ENCODE measurements at places on chromosomes 1 and 21. TPM values are rescaled to one million over a fixed set of nuclear protein-coding genes. Genes with fewer than 3 reads are reported as not detected.

The ATP5PF gene
- polyA plus RNA-seq, result 150 TPM

The SPOCD1 gene
- 0.52 TPM for polyA plus RNA-seq

The BMP8A gene
- polyA plus RNA-seq, result 0.71 TPM

The LCE1E gene
- polyA plus RNA-seq, result not detected

The CEP170 gene
- 68.8 TPM for polyA plus RNA-seq

- no peak for DNase-seq
These were observed 33.0 kb upstream of the VN1R5 start for GRCh38 chr1:247222840-247223239.

- no peak for DNase-seq
These were observed 14.4 kb upstream of the CD101 start for GRCh38 chr1:116987256-116987555.

- no peak for DNase-seq
These were observed 6.7 kb downstream of the HSF2BP start for GRCh38 chr21:43652616-43653015.

- DNase-seq, result peak; percentile 51
These were observed 39.8 kb downstream of the FOXD2 start for GRCh38 chr1:47477595-47478080.

DNA sequence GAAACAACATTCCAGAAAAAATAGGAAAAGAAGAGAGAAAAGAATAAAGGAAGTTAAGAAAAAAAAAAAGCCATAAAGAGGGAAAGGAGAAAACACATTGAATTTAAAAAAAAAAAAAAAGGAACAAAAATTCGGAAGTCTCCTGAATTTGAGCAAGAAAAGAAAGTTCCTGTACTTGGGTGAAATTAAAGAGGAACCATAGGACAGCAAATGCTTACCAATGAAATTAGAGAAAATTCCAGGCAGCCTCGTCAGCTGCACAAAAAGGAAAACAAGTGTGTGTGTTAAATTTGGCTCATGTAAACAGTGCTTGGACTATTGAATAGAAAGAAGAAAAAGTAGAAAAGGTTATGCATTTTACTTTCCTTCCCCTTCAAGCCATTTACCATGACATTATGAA lies 4.9 kb downstream of the IL12RB2 start:
- no peak for DNase-seq

DNA sequence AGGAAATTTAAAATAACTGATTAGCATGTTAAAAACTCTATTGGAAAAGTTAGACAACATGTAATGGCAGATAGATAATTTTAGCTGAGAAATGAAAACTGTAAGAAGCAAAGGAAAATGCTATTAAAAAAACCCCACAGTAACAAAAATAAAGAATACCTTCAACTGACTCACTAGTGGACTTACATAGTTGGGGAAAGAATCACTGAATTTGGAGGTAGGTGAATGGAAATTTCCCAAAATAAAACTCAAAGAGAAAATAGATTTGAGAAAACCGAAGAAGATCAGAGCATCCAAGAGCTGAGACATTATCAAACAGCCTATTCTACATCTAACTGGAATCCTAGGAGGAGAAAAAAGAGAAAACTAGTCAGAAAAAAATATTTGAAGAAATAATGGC lies 34.7 kb downstream of the PDE4B start:
- DNase-seq, result no peak

DNA sequence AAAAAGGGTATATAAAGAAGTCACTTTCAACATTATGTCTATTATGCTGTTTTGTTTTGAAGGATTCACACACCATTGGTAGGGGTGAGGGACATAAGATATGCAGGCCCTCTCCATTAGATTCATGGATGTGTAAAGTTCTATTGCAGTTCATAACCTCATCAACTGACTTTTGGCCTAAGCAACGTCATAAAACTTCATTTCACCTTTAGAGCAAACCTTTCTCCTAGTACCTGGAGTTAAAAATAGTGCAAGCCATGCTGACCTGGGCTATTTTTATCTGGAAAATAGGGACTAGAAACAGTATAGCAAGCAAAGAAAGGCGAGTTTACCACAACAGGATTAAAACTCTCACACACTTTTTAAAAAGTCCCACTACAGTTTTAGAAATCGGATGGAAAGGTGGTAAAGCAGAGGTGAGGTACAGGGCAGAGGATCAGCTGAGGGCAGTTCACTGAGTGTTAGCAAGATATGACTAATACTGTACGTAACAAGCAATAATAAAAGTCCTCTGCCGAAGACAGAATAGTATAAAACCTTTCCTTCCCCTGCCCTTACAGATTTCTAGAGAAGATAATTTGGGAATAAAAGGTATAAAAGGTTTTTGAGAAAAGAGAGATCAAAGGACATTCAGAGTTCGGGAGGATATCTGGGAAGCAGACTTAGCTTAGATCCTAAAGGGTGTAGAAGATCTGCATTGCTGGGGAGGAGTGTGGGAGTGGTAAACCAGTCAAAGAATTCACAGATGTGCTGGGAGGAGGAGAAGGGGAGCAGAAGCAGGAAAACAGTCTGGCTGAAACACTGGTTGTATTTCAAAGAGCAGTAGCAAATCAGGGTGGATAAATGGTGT lies 14.3 kb downstream of the EGLN1 start:
- no peak for DNase-seq

GRCh38 chr1:204128464-204128963 lies 23.3 kb downstream of the ETNK2 start:
- no peak for DNase-seq

DNA sequence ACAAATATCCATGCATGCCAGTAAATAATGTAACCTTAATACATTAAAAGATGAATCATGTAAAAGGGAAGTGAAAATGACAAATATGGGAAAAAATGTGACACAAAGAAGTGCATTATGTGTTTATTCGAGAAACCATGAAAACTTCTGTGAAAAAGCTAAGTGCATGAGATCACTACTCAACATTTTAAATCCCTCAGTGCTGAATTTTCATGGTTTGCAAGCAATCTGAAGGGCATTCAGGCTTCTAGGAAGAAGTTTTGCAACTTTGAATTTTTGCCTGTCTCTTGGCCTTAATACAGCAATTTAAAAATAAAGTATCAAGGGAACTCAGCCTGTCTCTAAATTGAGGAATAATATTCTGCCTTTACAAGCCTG lies 78.2 kb downstream of the MAP3K7CL start:
- DNase-seq, result no peak

DNA sequence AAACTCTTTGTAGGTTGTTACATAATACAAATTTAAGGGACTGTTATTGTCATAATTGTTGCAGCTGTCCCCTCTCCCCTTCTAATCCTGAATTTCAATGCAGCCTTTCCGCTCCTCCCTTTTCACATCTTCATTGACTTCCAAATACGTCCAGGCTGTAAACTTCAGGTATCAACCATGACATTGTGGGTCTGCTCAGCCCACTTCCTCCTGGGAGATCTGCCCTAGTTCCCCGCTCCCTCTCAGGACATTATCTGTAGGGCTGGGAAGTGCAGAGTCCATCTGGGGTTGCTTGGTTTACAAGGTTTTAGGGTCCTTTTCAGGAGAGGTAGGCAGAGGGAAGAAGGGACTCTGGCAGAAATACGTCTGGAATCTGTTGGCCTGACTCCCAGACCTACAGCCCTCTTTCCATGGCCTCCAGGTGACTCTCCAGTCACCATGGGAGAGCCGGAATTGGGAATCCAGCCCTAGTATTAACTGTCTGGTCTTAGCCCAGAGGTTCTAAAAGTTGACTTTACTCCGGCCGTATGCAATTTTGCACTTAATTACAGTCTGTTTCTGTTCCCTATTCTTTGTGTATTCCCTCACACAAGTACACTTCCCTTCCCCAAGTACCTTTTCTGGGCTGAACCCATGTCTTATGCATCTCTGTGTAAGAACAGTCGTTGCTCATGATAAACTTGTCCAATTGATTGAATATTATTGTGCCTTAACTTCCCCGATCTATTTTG lies 4.7 kb upstream of the DENND2D start:
- no peak for DNase-seq

DNA sequence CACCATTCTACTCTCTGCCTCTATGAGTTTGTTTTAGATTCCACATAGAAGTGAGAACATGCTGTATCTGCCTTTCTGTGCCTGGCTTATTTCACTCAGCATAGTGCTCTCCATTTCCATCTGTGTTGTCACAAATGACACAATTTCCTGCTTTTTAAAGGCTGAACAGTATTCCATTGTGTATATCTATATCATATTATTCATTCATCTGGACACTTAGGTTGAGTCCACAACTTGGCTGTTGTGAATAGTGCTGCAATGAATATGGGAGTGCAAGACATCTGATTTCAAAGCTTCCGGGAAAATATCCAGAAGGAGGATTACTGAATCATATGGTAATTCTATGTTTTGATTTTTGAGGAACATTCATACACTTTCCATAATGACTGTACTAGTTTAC lies 20.1 kb upstream of the DONSON start:
- no peak for DNase-seq

- DNase-seq, result no peak
These were observed 40.0 kb upstream of the UBE2U start for GRCh38 chr1:64163431-64163830.

GRCh38 chr1:71296551-71297134 lies 215.8 kb upstream of the ZRANB2 start:
- DNase-seq, result no peak

GRCh38 chr1:27035344-27035743 lies 22.7 kb upstream of the TENT5B start:
- no peak for DNase-seq

DNA sequence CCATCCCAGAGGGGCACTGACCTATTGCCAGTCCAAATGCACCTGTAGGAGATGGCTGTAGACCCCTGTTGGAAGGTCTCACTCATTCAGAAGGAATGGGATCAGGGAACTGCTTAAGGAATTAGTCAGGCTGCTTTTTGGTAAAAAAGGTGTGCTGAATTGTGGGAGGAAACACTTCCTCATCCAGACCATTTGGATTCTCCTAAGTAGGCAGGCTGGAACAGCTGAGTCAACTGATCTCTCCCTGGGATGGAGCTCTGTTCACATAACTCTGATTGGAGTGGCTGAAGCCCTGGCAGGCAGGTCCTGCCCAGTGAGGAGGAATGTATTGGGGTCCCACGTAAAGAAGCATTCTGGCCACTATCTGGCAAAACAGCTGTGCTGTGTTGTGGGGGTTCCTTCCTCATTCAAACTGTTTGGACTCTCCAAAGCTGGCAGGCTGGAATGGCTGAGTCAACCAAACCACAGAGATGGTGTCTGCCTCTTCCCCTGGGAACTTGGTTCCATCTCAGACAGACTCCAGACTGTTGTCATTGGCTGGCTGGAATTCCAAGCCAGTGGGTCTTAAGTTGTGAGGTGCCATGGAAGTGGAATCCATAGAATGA lies 70.7 kb upstream of the PDC start:
- DNase-seq, result no peak

DNA sequence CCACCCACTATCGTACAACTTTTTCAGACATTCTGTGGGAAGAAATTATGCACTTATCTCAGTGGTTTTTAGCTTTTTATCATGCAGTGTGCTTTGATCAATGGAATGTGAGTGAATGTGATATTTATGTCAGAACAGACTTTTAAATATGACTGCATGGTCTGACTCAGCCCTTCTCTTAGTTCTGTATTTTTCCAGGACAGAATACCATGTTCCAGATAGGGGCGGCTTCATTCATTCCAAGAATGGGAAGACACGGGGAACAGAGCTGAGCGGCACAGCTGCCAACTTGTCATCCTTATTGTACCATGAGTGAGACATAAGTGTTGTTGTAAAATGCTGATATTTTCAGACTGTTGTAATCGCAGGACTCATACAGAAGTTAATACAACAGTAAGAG lies 214.6 kb upstream of the NCAM2 start:
- DNase-seq, result no peak

GRCh38 chr1:33349778-33350610 lies 29.1 kb upstream of the A3GALT2 start:
- DNase-seq, result peak; percentile 92

DNA sequence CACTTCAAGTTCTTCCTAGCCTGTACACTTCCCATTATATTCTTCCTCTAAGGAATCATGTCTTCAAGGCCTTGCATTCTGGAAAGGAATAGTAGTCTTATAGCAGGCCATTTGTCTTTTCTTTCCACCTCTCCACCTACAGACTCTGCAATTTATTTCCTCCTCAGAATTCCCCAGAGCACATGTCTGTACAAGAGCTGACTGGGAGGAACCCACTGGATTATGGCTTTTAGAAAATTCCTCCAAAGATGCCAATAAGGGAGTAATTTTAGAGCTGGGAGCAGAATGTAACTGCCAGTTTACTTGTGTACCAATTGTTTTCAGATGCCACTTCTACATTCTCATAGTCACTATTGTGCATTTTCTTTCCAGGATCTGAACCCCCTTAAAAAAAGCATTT lies 3.4 kb upstream of the PSMG1 start:
- DNase-seq, result no peak

DNA sequence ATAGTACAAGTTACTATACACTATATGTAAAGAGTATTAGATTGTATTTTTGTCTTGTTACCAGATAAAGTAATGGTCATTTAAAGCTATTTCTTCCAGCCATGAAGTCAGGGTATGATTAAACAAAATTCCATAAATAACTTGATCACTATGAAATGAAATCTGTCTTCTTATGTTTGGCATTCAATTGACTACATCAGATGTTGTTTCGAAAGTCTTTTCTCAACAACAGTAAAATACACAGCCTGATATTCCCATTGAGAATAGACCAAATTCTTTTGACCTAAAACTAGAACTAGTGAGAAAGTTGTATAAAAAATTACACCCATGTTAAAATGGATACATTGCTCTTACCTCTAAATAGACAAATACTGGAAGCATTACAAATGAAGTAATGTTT lies 134.6 kb upstream of the ADAMTS5 start:
- DNase-seq, result no peak

- no peak for DNase-seq
These were observed 16.9 kb downstream of the CAPZB start for GRCh38 chr1:19468397-19468956.

DNA sequence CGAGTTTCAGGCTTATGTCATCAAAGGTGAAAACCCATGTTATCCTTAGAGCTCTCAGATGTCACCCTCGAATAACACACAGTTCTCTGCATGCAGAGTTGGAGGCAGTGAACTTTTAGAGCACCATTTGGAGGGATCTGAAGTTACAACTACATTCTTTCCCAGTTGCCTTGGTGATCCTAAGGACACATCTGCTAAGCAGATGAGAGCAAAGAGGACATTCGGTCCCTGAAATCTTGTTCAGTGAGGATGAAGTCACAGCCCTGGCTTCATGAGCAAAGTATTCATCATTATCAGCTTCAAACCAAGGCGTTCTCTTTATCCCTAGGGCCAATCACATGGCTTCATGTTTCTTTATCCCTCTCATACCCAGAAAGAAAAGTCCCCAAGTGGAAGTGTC lies 23.1 kb upstream of the MCOLN2 start:
- no peak for DNase-seq

GRCh38 chr1:32341186-32341757 lies 5.2 kb upstream of the MARCKSL1 start:
- no peak for DNase-seq

DNA sequence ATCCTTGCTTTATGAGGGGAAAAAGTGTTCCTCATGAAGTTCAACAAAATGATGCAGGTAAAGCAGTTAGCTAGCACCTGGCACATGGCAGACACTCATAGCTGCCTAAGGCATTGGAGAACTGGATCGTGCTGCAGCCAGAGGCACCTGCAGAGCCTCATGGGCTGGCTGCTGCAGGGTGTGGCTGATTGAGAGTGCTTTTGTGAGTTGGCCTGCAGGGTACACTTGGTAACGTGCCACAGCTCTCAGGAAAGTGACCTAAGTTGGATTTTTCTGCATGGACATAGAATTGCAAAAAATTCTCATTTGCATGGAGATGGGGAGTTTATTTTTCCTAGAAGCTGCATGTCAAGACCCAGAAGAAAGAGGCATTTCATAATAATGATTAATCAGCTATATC lies 31.6 kb upstream of the IL20 start:
- DNase-seq, result no peak

GRCh38 chr1:65165269-65165993 lies 17.4 kb downstream of the AK4 start:
- peak; percentile 53 for DNase-seq

GRCh38 chr1:85033221-85033620 lies 15.1 kb downstream of the MCOLN3 start:
- no peak for DNase-seq
